ENCODE measurements at places on chromosomes 4 and X.

- DNase-seq = no peak
Observed at GRCh38 chr4:158895797-158896576, 127.2 kb downstream of the FNIP2 start.

GRCh38 chr4:81355136-81355535 lies 116.6 kb downstream of the RASGEF1B start:
- no peak for DNase-seq

- peak; percentile 66 for DNase-seq
Observed at GRCh38 chr4:152937336-152938236, 1.5 kb downstream of the FHDC1 start.

- DNase-seq = no peak
Observed at GRCh38 chrX:23118890-23119527, 119.2 kb downstream of the DDX53 start.

DNA sequence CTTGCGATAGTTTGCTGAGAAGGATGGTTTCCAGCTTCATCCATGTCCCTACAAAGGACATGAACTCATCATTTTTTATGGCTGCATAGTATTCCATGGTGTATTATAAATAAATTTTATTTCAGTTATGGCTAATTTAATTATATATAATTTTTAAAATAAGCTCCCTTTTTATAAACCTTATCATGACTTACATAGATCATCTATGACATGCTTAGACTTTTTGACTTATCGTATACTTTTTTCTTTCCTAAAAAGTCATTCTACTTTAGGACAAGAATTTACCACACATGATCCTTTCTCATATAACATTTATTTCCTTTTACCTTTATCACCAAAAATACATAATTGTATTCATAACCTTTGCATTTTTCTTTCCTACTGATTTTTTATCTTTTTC lies 376.5 kb downstream of the CCSER1 start:
- no peak for DNase-seq

DNA sequence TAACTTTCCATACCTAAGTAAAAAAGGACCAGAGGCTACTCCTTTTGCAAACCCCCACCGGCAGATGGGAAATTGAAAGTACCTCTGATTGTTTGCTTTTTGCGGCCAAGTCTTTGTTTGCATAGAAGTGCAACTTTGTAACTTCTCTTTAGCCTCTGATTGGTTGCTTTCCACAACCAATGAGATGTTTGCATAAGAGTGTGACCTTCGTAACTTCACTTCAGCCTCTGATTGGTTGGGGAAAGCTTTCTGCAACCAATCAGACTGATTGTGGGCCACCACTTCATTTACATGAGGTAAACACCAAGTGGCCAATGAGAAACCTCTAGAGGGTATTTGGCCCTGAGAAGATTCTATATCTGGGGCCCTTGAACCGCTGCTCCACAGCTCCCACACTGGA lies 48.8 kb upstream of the PGRMC1 start:
- DNase-seq = no peak

- DNase-seq = no peak
Observed at GRCh38 chr4:78409612-78410202, 141.9 kb upstream of the ANXA3 start.

DNA sequence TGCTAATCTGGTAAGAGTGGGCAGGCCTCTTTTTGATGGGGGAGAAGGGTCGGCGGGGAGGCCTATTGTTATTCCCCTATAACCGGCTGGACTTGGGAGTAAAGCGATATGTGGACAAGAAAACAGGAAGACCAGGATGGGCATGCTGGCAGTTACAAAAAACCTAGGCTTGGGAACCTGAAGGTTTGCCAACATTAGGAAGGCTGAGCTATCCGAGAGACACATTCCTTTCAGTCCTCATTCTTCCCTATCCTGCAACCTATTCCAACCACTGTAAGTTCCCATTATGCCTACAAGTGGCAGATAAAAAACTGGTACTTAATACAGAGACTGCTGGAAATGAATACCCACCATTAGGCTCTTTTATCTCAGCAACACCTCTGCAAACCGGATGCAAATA lies 32.4 kb upstream of the CT47C1 start:
- no peak for DNase-seq
